ENCODE measurements at places on chromosomes 16 and 17. TPM values are rescaled to one million over a fixed set of nuclear protein-coding genes. Genes with fewer than 3 reads are reported as not detected.

ARHGDIA gene
- total RNA-seq = 135 TPM

DNA sequence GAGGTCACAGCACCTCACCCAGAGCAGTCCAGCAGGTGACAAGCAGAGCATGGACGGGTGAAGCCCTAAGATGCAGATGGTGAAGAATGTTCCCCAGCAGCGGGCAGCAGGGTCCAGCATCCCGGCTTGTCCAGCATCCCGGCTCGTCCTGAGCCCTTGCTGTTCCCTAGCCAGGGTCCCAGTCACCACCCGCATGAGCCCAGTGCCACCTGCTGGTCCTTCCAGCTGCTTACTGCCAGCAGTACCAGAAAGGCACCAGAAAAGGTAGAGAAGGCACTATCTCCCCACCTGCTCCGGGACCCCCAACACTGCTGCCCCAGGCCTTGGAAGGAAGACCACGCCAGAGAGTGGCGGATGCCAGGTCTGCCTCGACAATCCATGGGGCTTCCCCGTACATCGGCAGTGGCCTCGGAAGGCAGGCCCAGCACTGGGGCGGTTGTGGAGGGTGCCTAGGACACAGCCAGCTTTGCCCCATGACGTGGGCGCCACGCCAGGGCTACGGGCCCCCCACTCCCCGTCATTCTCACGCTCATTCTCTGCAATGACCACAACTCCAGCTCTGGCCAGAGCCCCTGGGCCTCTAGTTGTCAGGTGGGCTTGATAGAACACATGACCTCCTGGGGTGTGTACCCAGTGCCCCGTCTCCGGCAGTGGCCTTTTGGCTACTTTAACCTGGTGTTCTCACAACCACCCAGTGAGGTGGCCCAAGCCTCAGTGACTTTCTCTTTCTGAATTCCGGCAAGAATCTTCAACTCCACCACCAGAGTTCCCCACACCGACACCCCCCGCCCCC, 1.4 kb downstream of the CENPX start:
- DNase-seq = no peak

GRCh38 chr17:50458701-50459676, 9.7 kb downstream of the CHAD start:
- no peak for DNase-seq

- DNase-seq = no peak
These were observed 3.2 kb upstream of the NLK start for GRCh38 chr17:28039251-28039650.

DNA sequence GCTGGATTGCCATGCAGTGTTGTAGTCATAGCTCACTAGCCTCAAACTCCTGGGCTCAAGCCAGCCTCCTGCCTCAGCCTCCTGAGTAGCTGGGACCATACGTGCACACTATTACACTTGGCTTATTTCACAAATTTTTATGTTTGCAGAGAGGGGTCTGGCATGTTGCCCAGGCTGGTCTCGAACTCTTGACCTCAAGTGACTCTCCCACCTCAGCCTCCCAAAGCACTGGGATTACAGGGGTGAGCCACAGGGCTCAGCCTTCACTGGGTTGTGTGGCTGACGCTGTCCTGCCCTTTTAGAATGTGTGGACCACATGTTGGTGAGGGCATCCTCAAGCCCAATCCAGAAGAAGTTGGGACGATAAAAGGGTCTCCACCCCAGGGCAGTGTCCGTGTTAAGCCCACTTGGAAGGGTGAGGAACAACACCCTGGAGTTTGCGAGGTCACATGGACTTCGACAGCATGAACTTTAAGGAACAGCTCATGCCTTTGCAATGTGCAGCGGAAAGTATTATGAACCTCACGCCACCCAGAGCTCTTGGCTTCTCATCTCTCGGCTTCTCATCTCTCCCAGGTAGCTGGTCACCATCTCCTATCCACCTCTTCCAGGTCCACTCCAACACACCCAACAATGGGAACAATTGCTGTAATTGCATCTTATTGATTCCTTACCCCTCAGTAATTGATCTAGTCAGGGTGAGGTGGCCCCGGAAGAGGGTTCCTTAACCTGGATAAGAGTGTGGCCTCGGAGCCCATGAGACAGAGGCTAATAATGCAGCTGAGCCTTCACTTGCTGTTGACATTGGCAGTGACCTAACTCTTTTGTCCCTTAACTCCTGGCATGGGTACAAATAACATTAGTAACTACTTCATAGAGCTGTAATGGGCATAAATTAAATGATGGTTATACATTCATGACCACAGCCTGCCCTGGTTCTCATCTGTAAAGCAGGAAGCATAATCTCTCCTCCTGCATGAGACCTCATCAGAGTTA, 6.7 kb downstream of the FOXL1 start:
- no peak for DNase-seq

TBC1D3K gene
- not detected for total RNA-seq

- no peak for DNase-seq
These were observed 15.4 kb downstream of the ZFPM1 start for GRCh38 chr16:88468275-88469129.

DNA sequence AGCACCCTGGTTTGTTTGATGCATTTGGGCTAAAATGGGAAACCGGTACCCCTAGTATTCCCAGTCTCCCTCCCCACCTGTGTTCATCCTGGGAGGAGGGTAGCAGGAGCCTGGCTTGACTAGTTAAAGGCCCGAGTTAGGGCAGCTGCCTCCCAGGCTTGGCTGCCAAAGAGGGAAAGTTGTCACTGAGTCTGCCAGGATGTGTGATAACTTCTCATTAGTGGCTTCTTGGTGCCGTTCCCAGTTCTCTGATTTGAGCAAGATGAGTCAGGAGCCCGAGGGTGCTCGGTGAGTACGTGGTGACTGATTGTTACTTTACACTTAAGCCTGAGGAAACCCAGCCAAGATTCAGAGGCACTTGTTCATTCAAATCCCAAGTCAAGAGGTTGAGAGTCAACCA, 2.5 kb downstream of the KRT32 start:
- DNase-seq = peak; percentile 10

LCAT gene
- 3.8 TPM for total RNA-seq

PITPNM3 gene
- total RNA-seq = 0.74 TPM

MYH13 gene
- total RNA-seq = not detected

- no peak for DNase-seq
These were observed 9.4 kb upstream of the GCGR start for GRCh38 chr17:81794509-81794908.

GRCh38 chr17:50699410-50699809, 8.3 kb downstream of the ANKRD40 start:
- DNase-seq = no peak

DNA sequence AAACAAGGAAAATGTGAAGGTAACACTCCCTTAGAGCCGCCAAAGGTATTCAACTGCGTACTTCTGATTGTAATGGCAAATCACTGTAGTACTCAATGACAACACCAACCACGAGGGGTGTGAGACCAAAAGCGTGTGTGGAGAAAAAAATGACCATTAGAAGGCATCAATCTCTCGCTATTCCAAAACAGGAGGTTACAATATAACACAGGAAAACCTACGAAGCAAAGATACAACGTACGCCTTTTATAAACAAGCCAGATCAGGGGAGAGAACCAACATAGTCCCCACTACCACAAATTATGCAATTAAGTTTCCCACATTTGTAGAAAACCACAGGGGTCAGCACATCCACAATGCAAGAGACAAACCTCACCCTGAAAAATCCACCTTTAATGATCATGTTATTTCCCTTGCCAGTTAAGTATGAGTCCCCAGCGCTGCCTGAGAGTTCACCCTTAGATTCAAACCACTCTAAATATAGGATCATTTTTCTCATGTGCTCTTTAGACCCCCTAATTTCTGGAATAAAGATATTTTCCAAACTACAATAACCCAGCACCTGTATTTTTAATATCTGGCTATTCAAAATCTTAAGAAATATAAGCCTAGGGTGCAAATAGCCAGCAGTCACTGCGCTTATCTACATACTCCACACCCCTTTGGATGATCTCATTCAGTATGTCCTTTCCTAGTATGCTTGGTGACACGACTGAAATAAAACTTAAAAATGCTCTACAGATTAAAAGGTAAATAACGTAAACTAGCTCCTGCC, 12.4 kb downstream of the TEX14 start:
- DNase-seq = no peak

ALOX12 gene
- not detected for total RNA-seq

- DNase-seq = no peak
These were observed 67.7 kb upstream of the GSG1L start for GRCh38 chr16:28131181-28131580.

- no peak for DNase-seq
These were observed 271.8 kb downstream of the CPPED1 start for GRCh38 chr16:12531937-12532336.

SGCA gene
- total RNA-seq = not detected

KCNJ18 gene
- total RNA-seq = not detected

CNTNAP1 gene
- total RNA-seq = 30.9 TPM

DNA sequence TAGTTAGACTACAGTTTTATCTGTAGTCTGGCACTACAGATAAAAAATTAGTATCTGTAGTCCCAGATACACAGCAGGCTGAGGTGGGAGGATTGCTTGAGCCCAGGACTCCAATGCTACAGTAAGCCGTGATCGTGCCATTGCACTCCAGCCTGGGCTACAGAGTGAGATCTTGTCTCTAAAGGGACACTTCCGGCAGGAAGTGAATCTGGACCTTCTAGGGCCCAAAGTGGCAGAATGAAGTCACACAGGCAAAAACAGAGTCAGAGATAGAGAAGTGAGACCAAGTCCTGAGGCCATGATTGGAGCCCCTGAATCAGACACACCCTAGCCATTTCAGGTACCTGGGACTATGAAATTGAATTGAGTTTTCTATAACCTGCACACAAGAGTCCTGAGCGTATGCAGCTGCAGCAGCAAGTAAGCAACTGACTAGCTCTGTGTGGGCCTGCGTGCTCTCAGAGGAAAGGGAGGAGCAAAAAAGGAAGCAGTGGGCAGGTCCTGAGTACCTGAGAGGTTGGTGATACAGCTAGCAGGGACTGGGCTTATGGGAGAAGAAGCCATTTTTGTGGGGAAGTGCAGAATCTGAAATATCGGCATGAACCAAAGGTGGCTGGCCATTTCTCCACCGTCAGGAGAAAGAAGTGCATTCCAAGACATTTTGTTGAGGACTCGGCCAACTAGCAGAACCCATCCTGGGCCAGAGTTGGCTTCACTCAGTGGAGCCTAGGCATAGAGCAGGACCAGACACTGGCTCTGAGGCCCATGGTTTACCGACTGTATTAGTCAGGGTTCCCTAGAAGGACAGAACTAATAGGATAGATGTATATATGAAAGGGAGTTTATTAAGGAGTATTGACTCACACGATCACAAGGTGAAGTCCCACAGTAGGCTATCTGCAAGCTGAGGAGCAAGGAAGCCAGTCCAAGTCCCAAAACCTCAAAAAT, 27.2 kb upstream of the BRD7 start:
- no peak for DNase-seq

DNA sequence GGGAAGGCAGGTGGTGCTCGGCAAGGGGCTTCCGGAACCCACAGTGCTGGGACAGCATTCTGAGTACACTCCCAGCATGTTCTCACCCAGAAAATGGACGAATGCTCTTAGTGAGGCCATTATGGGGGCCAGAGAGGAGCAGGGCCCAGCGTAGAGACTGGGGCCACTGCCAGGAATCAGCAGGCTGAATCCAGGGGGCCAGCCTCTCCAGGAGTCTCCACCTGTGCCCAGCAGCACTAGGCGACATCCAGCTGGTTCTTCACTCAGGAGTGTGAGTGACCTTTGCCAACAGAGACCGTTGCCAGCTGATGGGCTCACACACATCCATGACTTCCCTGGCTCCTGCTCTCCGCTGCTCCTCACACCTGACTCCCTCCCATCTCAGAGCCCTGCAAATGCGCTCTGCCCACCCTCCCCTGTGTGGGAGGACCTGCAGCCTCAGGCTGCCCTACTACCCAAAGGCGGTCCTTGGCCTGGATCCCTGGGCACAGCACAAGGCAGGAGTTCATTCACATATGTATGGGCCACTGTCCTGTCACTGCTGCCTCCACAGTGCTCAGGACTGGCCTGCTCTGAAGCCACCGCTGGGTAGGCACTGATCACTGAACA, 5.1 kb downstream of the RHBDF1 start:
- DNase-seq = no peak

GRCh38 chr17:43359469-43360110, 39.2 kb upstream of the ARL4D start:
- no peak for DNase-seq

GRCh38 chr17:72458301-72458700, 337.5 kb downstream of the SOX9 start:
- no peak for DNase-seq

DNA sequence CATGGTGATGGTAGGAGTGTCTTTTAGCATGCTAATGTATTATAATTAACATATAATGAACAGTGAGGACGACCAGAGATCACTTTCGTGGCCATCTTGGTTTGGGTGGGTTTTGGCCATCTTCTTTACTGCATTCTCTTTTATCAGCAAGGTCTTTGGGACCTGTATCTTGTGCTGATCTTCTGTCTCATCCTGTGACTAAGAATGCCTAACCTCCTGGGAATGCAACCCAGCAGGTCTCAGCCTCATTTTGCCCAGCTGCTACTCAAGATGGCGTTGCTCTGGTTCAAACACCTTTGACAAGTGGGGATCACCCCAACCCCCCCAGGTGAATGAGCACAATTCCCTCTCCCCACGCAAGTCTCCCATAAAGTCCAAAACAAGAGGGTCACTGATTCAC, 49.3 kb upstream of the ETV4 start:
- DNase-seq = no peak

GLYR1 gene
- total RNA-seq = 75.0 TPM

GRCh38 chr16:84369105-84369504, 767 bp downstream of the ATP2C2 start:
- DNase-seq = no peak

DNA sequence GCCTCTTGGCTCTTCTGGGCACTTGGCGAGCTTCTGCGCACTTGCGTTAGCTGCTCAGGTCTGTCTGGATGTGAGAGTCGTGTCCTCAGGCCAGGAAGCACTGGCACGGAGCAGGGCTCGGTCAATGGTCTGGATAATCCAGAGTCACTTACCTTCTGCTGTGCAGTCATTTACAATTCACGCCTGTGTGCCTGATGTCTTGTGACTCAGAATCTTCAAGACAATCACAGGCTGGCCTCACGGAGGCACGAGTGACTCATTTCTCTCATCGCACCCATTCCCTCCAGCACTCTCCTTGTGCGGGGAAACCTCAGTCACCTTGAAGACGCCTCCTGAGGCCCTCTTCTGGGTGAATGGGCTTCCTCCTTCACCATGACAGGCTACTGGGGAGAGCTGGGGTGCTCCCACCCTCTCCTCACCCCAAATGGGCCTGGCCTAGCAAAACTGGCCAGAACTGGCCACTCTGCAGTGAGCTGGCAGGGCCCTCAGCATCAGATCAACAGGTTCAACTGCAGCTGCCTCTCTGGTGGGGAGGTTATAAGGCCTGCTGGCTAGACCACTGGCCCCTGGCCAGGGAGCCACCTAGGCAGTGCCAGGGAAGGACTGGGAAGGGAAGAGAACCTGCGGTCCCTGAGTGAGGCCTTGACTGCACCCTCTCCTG, 1.9 kb upstream of the CAPN15 start:
- DNase-seq = peak; percentile 55

DNA sequence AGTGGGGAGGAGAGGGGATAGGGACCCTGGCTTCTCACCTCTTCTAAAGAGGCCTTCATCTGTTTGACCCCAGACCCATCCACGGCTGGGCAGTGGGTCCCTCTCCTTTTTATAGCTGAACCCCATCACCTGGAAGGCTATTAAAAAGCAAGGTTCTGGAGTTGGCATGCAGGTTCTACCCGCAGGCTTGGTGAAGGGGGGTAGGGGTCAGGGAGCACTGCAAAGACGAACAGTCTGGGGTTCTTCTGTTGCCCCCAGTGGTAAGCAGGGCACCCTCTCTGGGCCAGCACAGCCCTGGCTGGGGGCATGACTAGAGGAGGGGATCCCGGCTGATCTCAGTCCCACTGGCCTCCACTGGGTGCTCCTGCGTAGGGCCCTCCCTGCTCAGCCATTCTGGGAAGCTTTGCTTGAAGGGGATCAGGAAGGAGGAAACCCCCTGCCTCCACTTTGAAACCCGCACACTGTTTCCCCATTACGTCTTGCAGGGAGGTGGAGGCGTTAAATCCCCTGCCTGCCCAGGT, 13.6 kb downstream of the CMIP start:
- DNase-seq = no peak
